Natural killer cell treated with Interleukin-12 subunit alpha and Interleukin-12 subunit beta and Interleukin-15 and Interleukin-18, amount 100 ng/mL, for 72 hours (primary cell): ENCODE measurements at places on chromosomes 4 and X. TPM values are rescaled to one million over a fixed set of nuclear protein-coding genes. Genes with fewer than 3 reads are reported as not detected.

The CRMP1 gene
- total RNA-seq: not detected

The ENPP6 gene
- 5.8 TPM for total RNA-seq

The PDGFC gene
- total RNA-seq: not detected

GRCh38 chr4:61195101-61195500 lies 5.0 kb upstream of the ADGRL3 start:
- DNase-seq: no peak

The SRPX gene
- total RNA-seq: not detected

The RASL11B gene
- not detected for total RNA-seq

GRCh38 chrX:12702509-12703091 lies 88.6 kb upstream of the PRPS2 start:
- no peak for DNase-seq

- DNase-seq: no peak
These were observed 57.8 kb upstream of the SLC39A8 start for GRCh38 chr4:102403116-102403515.

- DNase-seq: no peak
These were observed 6.2 kb downstream of the PLAC8 start for GRCh38 chr4:83108101-83108861.

DNA sequence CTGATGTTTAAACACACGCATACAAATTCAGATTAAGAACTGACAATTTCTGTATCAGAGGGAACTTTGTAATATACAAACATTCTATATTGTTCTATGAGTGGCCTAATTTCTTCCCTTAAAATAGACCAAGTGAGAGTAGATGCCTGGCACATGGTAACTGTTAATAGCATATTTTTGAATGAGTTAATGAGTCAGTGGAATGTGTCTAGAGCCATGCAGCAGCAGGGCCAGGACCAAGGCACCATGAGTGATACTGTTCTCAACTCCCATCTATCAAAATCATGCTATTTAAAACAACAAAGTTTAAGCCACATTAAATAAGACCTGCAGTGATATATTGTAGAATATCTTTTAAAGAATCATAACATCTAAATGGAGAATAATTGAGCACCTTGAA lies 98.3 kb downstream of the ARHGAP24 start:
- DNase-seq: no peak

- DNase-seq: no peak
These were observed 239.3 kb downstream of the C4orf33 start for GRCh38 chr4:129335276-129335675.

- no peak for DNase-seq
These were observed 2.8 kb downstream of the PJA1 start for GRCh38 chrX:69162361-69162865.

The MAGEA9B gene
- total RNA-seq: not detected

DNA sequence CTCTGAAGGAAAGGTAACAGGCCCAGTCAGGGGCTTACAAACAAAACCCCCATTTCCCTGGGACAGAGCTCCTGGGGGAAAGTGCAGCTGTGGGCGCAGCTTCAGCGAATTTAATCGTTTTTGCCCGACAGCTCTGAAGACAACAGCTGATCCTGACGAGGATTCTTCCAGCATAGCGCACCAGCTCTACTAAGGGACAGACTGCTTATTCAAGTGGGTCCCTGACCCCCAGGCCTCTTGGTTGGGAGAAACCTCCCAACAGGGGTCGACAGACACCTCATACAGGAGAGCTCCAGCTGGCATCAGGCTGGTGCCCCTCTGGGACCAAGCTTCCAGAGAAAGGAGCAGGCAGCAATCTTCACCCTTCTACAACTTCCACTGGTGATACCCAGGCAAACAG lies 486.7 kb downstream of the PRR32 start:
- DNase-seq: no peak

- no peak for DNase-seq
These were observed 409.2 kb downstream of the CCSER1 start for GRCh38 chr4:90536408-90536807.

The HPGDS gene
- 1.5 TPM for total RNA-seq

DNA sequence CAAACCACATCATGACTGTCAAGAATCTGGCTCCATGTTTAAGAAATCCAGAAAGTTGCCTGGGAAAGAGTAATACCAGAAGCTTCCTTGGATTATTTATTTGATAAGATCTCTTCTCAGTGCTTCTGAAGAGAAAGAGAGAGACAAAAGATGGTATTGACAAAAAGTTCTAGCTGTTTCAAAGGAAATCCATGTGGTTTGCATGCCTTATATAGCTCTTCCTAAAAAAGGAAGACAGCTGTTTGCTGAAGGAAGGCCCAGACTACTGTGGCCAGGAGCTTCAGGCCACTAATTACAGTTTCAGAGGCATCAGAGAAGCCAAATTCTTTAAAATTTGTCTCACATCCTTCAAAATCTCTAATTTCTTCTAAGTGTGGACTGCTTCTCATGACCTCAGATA lies 565.2 kb upstream of the SLIT2 start:
- no peak for DNase-seq

- DNase-seq: no peak
These were observed 168.7 kb downstream of the STK32B start for GRCh38 chr4:5220028-5220427.

The FREM3 gene
- total RNA-seq: not detected

GRCh38 chrX:31320740-31321139 lies 248.9 kb upstream of the FTHL17 start:
- DNase-seq: no peak

GRCh38 chrX:47146121-47146935 lies 1.3 kb downstream of the RBM10 start:
- DNase-seq: no peak

DNA sequence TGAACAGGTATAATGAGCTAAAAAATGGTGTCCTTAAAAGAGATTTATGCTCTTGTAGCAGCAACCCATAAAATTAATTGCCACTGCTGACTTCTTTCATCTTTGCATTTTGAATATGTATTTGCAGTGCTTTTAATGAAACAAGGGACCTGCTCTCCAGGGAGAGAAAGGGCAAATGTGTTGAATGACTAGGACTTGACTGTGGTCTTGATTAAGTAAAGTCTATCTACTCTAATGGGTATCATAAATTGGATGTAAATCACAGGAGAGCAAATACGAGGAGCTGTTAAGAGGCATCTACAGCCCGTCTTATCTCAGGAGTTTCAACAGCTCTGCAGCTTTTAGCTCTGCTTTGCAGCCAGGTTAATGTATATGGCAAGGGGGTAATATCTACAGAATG lies 216.4 kb downstream of the PALLD start:
- no peak for DNase-seq

DNA sequence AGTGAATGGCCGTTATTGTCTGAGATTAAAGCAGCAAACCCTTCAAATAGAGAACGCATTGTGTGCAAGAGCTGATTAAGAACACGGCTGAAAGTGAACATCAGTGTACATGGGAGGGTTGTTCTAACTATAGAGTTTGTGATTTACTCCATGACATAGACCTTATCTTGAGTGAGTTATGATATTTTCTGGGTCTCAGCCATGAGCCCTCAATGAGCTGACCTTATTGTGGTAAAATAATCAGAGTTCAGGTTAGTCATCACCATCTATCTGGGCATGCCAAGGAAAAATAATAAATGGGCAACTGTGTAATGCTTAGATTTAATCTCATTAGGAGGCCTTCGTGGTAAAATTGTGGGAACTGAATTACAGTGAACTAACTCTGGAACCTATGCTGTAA lies 33.2 kb upstream of the CLDN24 start:
- no peak for DNase-seq
